Erythroblast (primary cell): ENCODE measurements at places on chromosomes 4 and X.

GRCh38 chrX:35622040-35622439 is 176.1 kb upstream of the MAGEB16 start:
- no peak for DNase-seq

- no peak for DNase-seq
Observed at GRCh38 chr4:19523964-19524363, 727.7 kb upstream of the SLIT2 start.

- DNase-seq: no peak
Observed at GRCh38 chr4:20589436-20589835, 110.8 kb upstream of the PACRGL start.

DNA sequence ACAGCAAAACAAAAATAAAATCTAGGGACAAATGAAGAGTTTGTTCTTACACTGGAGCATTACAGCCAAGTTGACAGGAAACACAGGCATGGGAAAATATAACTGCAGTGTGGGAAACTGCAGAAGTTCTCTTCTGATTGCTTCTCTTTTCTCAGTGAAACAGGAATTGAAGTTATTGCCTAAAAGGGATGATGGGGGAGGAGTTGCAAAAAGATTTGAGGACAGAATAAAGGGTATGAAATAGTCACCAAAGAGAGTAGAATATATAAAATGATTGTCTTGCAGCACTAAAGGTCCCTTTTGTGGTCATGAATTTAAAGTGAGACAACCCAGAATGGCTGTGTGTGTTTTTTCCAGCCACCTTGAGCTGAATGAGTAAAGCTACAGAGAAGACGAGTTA is 103.7 kb downstream of the JADE1 start:
- no peak for DNase-seq

DNA sequence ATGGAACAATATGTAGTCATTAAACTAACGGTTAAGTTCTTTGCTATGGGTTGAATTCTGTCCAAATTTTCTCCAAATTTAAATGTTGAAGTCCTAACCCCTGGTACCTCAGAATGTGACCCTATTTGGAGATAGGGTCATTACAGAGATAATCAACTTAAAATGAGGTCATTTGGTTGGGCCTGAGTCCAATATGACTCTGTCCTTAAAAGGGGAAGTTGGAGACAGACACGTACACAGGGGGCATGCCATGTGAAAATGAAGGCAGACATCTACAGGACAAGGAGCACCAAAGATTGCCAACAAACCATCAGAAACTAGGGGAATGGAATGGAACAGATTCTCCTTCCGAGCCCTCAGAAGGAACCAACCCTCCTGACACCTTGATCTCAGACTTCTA is 492.0 kb upstream of the FTHL17 start:
- DNase-seq: no peak

- no peak for DNase-seq
Observed at GRCh38 chr4:102594000-102594399, 92.8 kb downstream of the NFKB1 start.

GRCh38 chr4:34157547-34157946 is 2086.8 kb downstream of the ARAP2 start:
- no peak for DNase-seq

GRCh38 chrX:86964321-86964720 is 553.3 kb upstream of the KLHL4 start:
- DNase-seq: no peak

DNA sequence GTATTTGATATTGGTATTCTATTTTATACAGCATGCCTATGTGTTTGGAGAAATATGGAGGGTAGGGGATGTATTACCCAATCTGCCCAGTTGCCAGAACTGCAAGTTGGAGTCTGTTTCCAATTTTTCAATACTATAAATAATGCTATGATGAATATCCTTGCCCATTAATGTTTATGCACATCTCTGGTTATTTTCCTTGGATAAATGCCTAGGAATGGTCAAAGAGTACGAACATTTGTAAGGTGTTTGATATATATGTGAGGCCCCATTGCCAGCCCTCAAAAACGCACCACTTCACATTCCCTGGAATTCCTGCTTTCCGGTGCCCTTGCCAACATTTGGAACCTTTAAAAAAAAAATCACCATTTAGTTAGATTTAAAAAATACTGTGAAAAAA is 34.3 kb downstream of the CLDN34 start:
- no peak for DNase-seq

DNA sequence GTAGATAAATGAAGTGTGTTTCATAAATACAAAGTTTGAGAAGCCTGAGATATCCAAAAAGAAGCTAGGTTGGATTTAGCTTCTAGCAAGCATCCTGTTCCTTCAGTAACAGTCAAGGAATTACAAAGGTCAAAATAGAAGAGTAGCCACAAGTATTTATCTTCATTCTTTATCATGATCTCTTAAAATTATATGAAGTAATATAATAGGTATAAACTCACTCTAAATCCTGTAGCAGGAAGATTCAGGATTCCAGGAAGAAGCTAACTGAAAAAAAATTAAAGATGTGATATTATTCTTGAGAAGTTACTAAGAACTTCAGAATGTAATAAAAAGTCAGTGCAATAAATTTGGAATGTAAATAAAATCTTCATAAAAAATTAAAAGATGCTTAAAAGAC is 31.1 kb upstream of the RXFP1 start:
- no peak for DNase-seq

- DNase-seq: no peak
Observed at GRCh38 chr4:52037689-52038102, 403 bp downstream of the SGCB start.

DNA sequence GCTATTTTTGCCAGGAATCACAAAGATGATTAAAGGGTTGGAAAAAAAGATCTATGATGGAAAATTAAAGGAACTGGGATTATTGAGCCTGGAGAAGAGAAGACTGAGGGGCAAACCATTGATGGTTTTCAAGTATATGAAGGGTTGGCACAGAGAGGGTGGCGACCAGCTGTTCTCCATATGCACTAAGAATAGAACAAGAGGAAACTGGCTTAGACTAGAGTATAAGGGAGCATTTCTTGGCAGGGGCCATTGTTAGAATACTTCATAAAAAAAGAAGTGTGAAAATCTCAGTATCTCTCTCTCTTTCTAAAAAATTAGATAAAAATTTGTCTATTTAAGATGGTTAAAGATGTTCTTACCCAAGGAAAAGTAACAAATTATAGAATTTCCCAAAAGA is 75.1 kb downstream of the NPNT start:
- no peak for DNase-seq

DNA sequence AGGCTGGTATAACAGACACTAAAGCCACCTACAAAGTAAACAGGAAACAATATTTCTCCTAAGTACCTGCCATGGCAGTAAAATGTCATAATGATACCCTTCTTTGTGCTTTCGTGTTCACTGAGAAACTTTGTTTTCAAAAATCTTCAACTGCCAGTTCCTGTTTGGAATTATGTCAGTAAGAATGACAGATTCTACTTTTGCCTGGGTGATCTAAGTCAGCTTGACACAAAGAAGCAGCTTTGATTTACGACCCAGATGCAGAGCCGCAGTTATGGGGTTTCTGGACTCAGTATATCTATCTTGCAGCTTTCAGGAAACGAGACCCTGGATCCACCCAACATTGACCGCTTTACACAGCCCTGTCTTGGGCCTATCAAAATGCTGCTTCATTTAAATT is 71.2 kb downstream of the SNX25 start:
- no peak for DNase-seq

DNA sequence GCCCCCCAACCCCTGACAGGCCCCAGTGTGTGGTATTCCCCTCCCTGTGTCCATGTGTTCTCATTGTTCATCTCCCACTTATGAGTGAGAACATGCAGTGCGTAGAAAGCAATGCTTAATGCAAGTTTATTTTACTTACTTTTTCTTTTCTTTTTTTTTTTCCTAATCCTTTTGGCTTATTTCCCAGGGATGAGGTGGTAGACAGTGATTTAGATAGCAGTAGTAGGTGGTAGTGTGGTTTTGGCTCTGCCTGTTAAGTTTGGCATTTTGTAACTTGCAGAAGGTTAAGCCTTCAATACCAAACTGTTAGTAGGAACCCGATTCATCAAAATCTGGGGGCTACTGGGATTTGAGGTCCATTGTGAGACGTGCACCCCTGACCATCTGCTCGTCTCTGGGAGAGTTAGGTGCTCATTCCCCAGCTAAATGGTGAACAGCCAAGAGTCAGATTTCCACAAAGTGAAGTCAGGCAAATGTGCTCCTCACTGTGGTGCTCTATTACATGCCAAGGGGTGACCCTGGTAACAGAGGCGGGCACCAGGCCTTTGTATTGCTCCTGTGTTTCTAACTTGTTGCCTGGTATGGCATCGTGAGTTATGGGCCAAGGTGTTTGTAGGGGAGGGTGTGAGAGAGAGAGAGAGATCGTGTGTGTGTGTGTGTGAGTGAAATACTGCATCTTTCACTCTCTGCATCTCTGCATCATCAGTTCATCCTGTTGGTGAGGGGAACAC is 70.3 kb downstream of the PHOX2B start:
- DNase-seq: no peak

DNA sequence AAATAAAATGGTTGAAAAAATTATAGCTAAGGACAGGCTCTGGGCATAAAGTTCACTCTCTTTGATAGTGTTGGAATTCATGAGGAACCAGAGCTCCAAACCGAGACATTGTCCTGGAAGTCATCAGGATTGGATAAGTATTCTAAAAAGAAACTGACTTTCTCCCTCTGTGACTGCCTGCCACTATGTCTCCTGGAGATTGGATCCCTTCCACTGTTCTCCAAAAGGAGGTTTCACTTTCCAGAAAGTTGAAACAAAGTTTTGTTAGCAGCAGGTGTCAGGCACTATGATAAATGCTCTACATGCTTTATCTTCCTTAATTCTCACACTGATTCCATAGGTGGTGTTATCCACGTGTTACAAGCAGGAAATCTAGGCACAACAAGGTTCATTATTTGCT is 16.8 kb downstream of the BANK1 start:
- no peak for DNase-seq

DNA sequence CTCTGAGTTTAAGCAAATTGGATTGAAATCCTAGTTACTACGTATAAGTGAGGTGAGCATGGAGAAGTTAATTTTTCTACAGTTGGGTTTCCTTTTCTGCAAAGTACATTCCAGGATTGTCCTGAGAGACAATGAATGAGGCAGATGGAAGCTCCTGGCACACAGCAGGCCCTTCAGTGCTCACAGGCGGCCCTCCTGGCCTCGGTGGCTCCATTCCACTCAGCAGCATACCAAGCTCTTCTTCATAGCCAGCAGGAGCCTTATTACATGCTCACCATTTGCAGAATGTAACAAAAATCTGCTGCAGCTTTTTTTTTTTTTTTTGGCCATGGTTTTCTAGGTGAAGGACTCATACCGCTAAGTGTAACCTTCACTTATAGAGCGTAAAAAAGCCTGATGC is 113.2 kb upstream of the FAM9B start:
- DNase-seq: no peak

- DNase-seq: no peak
Observed at GRCh38 chr4:7389719-7390118, 45.0 kb downstream of the PSAPL1 start.
